ENCODE measurements at places on chromosomes 4 and X.

DNA sequence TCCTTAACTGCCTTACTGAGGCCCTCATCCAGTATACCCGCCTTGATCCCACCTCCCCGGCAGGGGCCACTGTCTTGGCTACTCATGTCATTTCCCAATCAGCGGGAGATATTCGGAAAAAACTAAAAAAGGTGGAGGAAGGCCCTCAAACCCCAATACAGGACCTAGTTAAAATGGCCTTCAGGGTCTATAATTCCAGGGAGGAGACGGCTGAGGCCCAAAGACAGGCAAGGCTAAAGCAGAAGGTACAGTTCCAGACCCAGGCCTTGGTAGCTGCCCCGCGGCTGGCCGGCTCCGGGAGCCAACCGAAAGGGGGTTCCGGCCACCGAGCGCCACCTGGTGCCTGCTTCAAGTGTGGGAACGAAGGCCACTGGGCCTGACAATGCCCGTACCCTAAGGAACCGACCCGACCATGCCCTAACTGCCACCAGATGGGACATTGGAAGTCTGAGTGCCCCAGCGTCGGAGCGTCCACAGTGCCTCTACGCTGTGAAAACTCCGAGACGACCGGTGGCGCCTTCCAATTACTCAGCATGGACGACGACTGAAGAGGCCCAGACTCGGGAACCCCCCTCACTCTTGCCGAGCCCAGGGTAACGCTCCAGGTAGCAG lies 959.6 kb downstream of the RPA4 start:
- DNase-seq, result no peak

DNA sequence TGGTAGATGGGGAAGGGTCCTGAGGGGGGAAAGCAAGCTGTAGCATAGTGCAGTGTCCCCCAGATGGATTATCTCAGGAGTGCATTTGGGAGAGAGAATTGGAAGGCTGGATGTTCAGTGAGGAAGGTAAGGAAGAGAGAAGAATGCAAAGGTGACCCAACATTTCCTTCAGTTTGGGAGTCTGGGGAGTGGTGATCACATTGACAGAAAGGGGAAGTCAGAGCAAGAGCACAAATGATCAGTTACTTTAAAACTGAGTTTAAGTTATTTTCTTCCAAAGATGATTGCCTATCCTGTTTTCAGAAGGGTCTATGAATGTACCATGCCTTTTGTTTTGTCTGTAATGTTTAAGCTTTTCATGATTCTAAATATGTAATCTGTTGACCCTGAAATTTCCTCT lies 47.6 kb downstream of the ARHGAP10 start:
- DNase-seq, result no peak

DNA sequence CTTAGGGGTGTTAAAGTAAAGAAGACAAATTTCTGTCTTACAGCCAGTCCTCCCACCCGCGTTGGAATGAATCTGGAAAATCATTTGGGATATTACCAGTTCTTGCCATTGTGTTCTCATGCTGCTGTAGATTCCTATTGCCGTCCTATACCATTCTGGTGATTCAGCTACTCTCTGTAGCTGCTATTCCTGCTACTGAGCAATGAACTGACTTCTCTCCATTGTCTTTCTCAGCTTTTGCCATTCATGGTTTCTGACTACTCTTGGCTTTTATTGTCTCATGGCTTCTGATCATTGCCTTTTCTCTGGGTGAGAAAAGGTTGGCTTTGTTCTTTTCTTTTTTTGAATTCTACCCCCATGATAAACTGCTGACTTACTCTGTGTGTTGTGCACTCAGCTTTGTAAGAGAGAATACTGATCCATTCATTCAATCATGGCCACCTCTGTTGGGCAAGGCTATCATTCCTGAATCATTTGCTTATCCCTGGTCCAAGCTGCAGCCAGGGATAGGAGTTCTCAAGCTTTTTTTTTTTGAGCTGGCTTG lies 27.7 kb upstream of the METAP1 start:
- DNase-seq, result no peak

GRCh38 chrX:44621078-44621477 lies 78.4 kb upstream of the FUNDC1 start:
- DNase-seq, result no peak

DNA sequence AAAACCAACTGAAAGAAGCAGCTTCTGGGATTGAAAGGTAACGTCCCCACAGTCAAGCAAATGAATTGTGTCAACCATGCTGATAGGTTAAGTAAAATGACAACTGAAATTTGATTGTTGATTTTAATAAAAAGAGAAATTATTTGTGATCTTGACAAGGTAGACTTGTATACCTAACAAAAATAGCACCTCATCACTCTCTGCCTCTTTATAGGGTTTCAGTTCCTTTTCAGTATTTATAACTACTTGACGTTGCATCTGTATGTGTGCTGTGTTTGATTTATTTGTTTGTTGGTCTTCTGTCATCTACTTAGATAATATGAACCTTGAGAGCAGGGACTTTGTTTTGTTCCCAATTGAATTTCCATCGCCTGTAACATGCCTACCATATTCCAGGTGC lies 7.9 kb upstream of the PPP3CA start:
- no peak for DNase-seq

DNA sequence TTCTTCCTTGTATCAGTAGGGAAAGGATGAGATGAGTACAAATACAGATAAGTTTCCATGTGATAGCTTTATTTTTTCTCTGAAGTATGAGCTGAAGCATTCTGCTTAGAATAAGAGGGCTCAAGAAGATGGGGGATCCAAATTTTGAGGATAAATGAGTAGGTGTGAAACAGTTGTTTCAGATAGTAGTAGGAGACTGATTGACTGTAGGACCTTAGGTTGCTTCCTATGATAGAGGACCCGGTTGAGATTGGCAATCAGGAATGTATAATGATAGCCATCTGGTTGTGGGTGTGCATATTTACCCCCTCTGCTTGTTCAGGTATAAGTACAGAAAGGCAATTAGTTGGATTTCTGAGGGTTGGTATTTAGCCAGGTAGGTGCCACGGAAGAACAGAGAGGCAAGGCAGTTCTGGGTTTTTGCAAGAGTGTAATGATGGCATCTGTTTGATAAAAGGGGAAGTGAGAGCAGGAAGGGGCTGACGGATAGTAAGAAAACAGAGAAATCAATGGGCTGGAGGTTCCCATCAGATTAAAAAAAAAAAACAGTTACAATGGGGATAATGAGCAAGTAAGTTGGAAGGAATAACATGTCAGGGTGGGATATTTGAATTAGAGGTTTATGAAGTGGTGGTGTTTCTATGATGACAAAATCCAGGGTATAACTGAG lies 13.7 kb downstream of the OCRL start:
- no peak for DNase-seq

All from Ammon's horn (tissue), 1 donor.